Bronchial epithelial cell (primary cell): ENCODE measurements at places on chromosomes 16 and 17.

- DNase-seq = no peak
These were observed 17.6 kb downstream of the NUP93 start for GRCh38 chr16:56747486-56748045.

DNA sequence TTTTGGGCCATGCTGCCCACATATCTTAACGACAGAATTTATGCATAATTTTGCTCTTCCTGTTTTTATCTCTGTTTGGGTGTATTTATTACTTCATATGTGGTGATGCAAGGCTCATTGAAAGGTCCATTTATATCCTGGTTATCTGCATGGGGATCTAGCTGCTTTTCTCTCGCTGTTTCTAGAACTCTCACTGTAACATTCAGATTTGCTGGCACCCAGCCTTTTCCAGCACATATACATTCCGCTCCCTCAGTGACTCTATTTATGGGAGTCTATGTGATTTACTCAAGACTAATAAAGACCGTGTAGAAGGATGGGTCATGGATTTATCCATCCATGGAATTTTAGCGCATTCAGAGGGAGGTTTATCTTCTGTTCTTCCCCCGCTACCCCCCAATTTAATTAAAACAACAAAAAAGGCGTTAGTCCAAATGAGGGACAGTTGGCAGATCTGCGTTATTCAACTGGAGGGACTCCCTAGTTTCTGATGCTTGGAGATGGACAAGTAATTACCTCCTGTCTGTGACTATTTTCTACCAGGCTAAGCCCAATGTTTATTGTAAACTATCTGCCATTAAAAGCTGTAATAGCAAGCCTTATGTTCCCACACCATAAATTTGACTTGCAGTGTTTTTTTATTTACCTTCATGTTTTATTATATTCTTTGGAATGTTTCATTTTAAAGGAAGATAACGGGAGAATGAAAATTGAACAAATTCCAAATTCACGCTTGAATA, 19.8 kb upstream of the MARCHF10 start:
- DNase-seq = no peak

- DNase-seq = no peak
These were observed 1.3 kb downstream of the ADGRG1 start for GRCh38 chr16:57629516-57630406.

- no peak for DNase-seq
These were observed 12.9 kb upstream of the SEC14L1 start for GRCh38 chr17:77127735-77128361.

GRCh38 chr17:15398291-15398690, 56.9 kb upstream of the TEKT3 start:
- DNase-seq = no peak

- DNase-seq = no peak
These were observed 18.1 kb downstream of the SPATA32 start for GRCh38 chr17:45243750-45244149.

DNA sequence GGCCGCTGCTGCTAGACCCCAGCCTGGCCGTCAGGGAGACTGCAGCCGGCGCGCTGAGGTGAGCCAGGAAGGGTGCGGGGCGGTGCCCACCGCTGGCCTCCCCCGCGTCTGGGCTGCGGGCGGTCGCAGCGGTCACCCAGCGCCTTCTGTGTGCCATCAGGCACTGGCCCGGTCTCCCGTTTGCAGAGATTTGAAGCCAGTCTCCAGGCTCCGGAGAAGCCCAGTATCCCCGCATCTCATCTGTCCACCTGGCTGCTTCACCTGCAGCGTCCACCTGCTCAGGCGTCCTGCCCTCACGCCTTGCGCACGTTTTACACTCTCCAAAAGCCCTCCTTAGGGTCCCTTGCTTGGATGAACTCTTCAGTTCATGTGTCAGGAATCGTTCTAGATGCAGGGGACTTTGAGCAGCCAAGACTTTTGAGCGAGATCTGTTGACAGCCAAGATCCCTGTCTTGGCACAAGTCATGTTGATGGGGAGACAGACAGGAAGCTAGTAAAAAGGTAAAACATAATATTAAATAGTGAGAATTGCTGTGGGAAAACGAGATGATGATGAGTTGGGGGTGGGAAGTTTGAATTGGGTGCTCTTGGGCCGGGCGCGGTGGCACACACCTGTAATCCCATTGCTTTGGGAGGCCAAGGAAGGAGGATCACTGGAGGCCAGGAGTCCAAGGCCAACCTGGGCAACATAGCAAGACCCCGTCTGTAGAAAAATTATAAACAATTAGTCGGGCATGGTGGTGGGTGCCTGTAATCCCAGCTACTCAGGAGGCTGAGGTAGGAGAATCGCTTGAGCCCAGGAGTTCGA, 916 bp downstream of the HEATR3 start:
- DNase-seq = no peak

DNA sequence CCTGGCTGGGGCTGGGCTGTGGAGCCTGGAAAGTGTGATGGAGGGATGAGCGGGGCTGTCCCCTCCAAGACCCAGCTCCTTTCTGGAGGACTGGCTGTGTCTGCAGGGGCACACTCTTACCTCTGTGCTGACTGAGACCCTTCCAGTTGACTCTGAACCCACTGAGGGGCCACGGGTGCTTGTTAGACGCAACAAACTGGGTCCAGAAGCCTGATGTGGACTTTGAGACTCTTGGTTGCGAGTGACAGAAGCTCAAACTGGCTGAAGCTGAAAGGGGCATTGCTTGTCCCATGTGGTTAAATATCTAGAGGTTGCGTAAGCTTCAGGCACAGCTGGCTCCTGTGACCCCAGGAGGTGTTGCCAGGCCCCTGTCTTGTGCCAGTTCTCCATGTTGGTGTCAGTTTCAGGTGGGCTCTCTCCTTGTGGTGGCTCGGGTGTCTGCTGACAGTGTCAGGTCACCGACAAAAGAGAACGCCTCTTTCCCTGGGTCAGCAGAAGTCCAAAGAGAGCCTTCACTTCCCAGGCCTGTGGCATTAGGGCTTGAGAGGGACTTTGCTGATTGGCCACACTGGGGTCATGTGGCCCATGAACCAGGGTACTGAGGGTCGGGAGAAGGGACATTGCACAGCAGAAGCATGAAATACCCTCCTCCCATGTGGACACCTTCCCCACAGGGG, 16.7 kb downstream of the ADCY7 start:
- no peak for DNase-seq

DNA sequence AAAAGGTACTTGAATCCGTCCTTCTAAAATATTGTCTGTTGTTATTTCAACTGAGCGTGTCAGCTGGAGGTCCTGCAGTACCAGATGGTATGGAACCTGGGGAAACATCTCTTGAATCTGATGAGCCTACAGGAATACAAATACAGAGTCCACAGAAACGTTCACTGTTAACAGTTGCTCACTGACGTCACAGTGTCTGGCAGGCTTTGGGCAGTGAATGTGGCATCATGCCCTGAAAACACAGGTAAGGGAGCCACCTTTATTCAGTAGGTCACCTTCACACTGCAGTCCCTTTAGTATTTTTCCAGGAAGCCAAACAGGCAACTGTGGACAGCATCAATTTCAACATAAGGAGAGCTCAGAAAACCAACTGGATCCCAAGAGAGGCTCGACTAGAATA, 56.1 kb downstream of the AMFR start:
- DNase-seq = no peak

DNA sequence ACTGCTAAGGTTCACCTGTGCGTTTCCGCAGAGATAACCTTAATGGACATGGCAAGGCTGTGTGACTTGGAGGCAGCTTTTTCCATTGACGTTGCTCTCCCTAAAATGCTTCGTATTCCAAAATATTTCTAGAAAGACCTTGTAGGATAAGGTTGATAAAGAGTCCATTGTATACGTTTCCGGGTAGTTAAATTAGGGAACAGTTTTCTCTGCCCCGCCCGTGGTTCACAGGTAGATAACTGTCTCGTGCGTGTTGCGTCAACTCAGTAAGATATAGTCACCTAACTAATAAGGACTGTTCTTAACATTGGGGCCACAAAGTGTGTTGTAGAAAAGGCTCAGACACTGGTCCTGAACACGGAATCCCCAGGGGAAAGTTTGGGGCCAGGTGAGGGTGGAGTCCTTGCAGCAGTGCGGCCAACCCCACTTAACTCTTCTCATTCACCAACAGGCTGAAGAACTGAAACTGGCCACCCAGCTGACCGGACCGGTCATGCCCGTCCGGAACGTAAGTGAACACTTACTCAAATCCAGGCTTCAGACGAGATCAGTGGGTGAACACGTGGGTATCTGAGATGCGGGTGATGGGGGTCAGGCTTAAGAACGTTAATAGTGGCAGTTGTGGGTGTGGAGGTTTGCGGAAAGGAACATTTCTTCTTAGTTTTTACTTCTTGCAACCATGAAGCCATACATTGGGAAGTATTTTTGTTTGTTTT, 1.6 kb downstream of the RPL13 start:
- no peak for DNase-seq

DNA sequence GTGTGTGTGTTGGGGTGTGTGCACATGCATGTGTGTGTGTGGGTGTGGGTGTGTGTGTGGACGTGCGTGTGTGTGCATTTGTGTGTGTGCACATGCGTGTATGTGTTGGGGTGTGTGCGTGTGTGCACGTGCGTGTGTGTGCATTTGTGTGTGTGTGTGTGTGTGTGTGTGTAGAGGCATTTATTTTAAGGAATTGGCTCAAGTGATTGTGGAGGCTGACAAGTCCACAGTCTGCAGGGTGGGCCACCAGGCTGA, 37.9 kb upstream of the JPH3 start:
- DNase-seq = no peak

DNA sequence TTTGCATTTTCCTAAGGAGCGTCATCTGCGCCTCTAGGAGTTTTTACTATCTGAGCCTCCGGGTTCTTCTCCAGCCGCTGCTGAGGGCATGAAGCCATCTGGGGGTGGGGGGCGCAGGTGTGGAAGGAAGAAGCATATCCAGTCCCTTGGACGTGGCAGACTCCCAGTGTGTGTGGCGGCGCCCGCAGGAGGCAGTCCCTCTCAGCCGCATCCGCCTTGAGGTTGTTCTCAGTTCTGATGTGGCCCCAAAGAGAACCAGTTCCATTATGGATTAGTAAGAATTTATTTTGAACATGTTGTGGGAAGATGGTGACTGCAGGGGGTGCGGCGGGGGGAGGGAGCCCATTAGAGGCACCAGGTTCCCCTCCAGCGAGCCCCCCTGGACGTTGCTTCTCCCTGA, 100.2 kb downstream of the SEC14L1 start:
- no peak for DNase-seq

- DNase-seq = no peak
These were observed 60.4 kb downstream of the BAIAP2 start for GRCh38 chr17:81095383-81095762.

- DNase-seq = peak; percentile 2
These were observed 312.2 kb downstream of the TMEM114 start for GRCh38 chr16:8278031-8278580.

GRCh38 chr16:89047331-89048089, 46.1 kb upstream of the ACSF3 start:
- DNase-seq = no peak

DNA sequence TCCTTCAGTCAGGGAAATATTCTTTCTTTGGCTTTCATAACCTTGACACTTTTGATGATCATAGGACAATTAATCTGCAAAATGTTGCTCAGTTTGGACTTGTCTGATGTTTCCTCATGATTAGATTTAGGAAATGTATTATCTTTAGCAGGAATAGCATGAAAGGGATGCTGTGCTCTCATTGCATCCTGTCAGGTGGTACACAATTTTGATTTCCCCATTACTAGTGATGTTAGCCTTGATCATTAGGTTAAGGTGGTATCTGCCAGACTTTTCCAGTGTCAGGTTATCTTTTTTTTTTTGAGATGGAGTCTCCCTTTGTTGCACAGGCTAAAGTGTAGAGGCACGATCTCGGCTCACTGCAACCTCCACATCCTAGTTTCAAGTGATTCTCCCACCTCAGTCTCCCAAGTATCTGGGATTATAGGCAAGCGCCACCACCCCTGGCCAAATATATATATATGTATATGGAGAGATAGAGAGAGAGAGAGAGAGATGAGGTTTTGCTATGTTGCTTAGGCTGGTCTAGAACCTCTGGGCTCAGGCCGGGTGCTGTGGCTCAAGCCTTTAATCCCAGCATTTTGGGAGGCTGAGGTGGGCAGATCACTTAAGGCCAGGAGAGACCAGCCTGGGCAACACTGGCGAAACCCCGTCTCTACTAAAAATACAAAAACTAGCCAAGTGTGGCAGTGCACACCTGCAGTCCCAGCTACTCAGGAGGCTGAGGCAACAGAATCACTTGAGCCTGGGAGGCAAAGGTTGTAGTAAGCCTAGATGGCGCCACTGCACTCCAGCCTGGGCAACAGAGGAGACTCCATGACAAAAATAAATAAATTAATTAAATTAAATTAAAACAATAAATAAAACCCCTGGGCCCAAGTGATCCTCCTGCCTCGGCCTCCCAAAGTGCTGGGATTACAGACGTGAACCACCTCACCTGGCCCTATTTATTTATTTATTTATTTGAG, 15.8 kb upstream of the CAVIN1 start:
- DNase-seq = no peak

DNA sequence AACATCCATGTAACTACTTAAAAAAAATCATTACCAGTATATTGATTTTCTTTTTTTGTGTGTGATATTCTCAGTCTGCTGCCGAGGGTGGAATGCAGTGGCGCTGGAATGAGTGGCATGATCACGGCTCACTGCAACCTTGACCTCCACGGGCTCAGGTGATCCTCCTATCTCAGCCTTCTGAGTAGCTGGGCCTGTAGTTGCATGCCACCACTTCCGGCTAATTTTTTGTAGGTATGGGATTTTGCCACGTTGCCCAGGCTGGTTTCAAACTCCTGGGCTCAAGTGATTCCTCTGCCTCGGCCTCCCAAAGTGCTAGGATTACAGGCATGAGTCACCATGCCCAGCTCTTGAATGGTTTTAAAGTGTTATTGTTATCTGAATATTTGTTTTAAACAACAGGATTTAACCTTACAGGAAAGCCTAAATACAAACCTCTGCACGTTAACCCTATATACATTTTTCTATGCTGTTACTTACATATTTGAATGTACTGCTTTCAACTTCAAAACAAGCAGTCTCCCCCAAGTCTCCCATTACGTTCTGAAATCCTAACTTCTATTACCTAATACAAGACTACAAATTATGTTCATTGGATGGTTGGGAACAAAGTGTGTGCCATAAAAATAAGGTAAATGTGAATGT, 61.7 kb downstream of the KPNA2 start:
- DNase-seq = peak; percentile 77

DNA sequence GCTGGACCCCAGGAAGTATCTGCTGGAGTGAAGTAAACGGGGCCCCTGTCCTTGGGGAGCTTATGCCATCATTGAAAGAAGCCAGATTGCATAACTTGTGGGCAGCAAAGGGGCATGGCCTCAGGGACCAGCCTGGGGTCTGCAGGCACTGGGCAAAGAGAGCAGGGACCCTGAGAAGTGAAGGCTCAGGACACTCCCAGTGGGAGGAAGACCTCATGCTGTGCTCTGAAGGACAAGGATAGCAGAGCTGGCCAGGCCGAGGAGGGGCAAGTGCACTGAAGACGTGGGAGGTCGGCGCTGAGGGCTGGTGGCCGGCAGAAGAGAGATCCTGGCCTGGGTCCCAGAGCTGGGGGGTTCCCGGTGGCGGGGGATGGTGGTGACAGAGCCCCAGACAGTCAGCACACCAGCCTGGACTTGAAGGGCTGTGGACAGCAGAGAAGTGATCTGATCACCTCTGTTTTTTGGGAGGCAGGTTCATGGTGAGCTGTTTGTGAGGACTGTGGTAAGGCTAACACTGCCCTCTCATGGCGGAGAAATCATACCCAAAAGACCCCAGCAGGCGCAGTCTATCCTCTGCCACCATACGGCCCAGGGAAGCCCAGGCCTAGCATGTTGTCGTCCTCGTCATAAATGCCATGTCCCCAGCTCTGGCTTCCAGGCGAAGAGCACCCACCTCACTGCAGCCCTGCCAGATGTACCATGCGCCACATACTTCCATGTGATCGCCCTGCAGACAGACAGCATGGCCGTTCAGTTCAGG, 7.1 kb upstream of the CNP start:
- DNase-seq = peak; percentile 39

- DNase-seq = no peak
These were observed 59.2 kb downstream of the PITPNC1 start for GRCh38 chr17:67436233-67436632.
